ENCODE measurements at places on chromosomes 2 and 18.

DNA sequence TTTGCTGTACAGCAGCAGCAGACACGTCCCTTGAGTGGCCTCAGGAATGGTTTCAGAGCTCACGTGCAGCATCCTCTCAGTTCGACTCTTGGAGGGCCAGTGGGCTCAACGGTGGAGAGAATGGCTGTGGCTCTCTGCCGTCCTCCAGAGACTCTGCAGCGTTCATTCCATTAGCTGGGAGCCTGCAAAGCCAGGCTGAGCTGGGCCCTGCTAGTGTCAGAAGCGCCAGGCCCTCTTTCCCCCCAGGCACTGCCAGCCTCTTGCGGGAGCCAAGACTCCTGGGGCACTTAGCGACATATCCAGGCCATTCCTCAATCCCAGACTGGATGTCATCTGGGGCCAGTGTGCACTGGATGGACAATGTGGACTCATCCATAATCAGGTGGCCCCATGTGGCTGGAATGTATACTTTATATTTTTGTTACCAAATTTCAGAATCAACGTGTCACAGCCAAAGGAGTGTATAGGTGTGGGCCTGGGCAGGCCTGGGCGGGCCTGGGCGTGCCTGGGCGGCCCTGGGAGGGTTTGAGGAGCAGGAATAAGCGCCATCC is 125.1 kb upstream of the EPAS1 start:
- no peak for DNase-seq

DNA sequence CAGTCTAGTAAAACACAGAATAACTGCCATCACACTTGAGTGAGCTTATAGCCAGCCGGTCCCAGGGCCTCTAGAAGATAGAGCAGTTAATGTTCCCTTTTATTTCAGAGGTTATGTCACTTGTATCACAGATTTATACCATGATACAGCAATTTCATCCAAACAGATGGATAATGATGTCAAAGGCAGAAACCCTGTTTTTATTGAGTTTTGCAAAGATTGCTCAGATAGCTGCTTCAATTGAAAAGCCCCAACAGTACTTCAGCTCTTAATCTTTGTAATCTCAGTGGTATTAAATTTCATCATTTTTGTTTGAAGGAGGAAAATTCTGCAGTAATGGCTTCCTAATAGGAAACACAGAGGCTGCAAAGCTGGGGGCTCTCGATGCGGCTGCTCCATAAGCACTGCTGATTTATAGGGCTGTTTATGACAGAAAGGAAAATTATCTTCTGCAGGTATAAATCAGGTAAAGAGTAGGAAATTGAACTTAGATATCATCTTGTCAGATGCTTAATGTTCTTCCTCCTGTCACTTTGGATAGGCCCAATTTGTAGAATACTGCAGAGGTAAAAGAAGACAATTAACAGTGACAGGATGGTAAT is 112.3 kb downstream of the LNPK start:
- no peak for DNase-seq

- no peak for DNase-seq
Measured at GRCh38 chr2:200258081-200258480, 48.4 kb upstream of the SPATS2L start.

DNA sequence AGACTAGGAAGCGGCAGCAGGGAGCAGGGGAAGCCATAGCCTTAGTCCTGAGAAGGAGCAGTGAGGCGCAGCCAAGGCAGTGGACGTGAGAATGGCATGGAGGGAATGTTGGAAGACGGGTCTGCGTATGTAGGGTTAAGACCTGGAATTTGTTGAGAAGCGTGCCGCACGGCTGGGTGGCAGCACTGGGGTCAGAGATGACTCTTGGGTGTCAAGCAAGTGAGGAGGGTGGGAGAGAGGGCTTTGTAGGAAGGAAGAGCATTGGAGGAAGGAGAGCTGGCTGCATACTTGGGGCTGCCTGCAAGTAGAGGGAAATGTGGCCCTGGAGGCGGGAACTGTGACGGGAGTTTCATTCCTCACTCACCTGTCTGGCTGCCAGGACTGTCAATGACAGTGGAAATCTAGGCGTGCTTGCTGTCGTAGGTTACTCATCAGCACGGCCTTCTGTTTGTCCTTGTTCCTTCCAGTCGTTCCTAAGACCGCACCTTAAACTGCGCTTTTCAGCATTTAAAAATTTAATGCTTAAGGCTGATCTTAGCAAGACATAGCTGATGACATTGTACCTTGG is 108.0 kb downstream of the ITGB1BP1 start:
- DNase-seq, result no peak
